Inflammatory macrophage (primary cell): ENCODE measurements at places on chromosomes 5 and 9.

GRCh38 chr5:122110987-122111386 is 18.4 kb upstream of the ZNF474 start:
- no peak for DNase-seq

- DNase-seq: peak; percentile 55
Measured at GRCh38 chr5:137734962-137735554, 831 bp downstream of the KLHL3 start.

DNA sequence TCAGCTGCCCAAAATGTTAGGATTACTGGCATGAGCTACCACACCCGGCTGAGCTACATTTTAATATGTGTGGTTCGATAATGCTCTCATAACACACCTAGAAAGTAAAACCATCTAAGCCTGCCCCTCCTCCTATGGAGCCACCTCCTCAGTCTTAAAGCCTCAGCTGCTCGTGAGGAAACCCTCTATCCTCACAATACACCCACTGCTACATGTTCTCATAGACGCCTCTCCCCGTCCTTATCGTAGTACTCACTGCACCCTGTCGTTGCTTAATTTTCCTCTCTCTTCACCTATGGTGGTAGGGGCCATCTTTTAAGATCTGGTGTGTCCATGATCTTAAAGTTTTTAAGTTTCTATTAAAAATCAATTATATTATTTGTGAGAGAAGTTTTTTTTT is 72.9 kb downstream of the RCL1 start:
- no peak for DNase-seq

DNA sequence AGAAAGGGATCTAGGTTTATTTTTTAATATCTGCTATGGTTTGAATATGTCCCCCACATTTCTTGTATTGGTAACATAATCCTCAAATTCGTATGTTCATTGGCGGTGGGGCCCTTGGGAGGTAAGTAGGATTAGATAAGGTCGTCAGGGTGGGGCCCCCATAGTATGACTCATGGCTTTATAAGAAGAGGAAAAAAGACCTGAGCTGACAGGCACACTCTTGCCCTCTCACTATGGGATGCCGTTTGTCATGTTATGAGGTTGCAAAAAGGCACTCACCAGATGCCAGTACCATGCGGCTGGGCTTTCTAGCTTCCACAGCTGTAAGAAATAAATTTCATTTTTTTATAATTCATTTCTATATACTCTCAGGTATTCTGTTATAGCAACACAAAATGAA is 67.3 kb upstream of the SGCD start:
- no peak for DNase-seq

- DNase-seq: no peak
Measured at GRCh38 chr5:314676-315487, 6.6 kb upstream of the AHRR start.

DNA sequence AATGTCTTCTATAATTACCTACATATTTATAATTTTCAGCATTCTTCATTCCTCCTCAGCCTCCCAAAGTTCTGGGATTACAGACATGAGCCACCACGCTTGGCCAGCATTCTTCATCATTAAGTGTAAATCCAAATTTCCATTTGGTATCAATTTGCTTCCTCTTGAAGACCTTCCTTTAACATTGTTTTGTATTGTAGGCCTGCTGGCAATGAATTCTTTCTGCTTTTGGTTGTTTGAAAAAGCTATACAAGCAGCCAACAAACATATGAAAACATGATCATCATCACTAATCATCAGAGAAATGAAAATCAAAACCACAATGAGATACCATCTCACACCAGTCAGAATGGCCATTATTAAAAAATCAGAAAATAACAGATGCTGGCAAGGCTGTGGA is 56.4 kb downstream of the GCNT4 start:
- DNase-seq: no peak

DNA sequence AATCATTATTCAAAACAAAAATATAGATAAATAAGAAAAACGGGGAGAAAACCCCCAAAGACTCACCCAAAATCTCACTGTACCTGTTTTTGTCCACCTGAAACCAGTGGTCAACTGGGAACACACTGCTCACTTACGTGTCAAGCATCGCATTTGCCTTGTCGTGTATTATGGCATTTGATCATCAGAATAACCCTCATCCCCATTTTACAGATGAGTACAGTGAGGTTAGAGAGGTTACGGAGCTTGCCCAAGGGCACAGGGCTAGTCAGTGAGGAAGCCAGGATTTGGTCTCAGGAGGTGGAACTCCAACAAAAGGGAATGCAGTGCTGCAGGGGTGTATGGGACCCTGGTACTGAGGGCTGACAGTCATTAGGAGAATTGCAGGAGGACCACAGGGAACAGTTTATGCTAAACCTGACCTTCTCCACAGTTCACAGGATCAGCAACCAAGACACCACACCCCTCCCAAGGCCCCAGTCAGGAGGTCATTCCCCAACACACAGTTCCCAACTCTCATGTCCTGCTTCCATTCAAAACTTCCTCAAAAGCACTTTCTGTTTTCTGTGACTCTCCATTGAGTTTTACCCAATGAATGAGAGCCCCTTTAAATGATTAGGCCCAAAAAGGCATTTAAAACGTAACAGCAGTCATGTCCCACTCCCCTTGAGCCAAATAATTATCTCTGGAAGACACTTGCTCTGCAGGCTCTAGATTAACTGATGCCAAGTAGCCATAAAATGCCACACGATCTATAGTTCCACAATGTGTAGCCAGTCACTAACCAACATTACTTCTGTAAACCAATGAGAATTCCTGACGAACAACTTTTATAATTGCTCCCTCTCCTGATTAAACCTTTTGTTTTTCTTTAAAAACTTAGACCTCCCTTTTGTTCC is 50.8 kb downstream of the CTSL start:
- DNase-seq: no peak

GRCh38 chr5:111996574-111996973 is 239.6 kb upstream of the NREP start:
- no peak for DNase-seq

DNA sequence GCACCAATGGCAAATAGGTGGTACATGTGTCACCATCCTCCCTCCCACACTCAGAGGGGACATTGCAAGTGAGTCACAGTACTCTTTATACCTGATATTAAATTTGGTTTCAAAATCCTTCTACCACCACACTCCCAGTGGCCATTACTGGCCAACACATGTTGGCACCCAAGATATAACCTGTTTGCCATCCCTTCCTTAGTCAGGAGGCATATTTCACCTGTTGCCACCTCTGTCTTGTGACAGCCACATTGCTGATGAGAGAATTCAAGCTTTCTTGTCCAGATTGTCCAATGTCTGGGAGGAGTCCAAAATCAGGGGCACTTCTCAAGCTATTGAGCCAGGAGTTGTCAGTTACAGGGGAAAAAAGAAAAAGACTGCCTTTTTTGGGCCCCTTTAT is 80.2 kb upstream of the WWC1 start:
- no peak for DNase-seq

GRCh38 chr5:71652803-71653543 is 65.8 kb downstream of the MCCC2 start:
- DNase-seq: no peak

DNA sequence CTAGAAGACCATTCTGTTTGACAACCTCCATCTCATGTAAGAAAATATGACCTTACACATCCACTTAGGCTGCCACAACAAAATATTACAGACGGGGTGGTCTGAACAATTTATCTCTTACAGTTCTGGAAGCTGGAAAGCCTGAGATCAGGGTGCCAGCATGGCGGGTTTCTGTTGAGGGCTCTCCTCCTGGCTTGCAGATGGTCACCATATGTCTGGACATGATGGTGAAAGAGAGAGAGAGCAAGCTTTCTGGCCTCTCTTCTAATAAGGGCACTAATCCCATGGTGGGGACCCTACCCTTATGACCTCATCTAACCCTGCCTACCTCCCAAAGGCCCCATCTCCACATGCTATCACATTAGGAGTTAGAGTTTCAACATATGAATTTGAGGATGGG is 66.0 kb downstream of the AMBP start:
- DNase-seq: no peak

- no peak for DNase-seq
Measured at GRCh38 chr9:89533411-89534095, 35.6 kb upstream of the SEMA4D start.

DNA sequence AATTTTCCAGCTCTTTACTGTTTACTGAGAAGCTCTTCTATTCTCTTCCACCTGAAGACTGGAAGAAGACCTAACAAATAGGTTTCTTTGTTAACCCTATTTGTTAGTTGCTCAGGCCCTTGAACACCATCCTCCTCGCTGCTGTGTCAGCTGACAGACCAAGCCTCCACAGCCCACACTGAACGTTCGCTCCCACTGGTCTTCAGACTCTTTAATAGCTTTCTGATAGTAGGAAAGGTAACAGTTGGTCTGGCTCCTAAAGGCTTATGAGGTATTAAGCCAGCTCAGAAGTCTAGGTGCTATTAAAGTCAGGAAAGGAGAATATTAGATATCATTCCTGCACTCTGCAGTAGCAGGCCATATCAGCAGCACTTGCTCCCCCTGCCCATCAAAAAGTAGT is 23.3 kb upstream of the F2R start:
- no peak for DNase-seq

- peak; percentile 90 for DNase-seq
Measured at GRCh38 chr5:176415952-176416924, at the start of gene CLTB. CLTB (minus strand) TSS chr5:176416539; CDS start chr5:176416363, 176 bp downstream.

DNA sequence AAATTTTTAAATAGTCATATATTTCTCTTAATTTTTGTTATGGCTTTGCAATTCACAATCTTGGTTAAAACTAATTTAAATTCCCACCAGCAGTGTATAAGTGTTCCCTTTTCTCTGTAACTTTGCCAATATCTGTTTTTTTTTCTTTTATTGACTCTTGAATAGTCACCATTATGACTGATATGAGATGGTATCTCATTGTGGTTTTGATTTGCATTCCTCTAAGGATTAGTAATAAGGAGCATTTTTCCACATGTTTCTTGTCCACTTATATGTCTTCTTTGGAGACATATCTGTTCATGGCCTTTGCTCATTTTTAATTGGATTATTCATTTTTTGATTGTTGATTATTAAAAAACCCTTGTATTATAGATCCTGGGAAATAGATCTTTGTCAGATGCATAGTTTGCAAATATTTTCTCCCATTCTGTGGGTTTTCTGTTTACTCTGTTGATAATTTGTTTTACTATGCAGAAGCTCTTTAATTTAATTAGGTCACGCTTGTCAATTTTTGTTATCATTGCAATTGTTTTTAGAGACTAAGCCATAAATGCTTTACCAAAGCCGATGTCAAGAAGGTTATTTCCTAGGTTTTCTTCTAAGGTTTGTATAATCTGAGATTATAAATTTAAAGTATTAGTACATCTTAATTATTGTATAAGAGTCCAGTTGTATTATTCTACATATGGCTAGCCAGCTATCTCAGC is 610.9 kb downstream of the CHSY3 start:
- no peak for DNase-seq

- DNase-seq: no peak
Measured at GRCh38 chr5:172342918-172343317, 59.4 kb upstream of the UBTD2 start.

- DNase-seq: no peak
Measured at GRCh38 chr9:78028926-78029325, 2.7 kb downstream of the GNAQ start.

GRCh38 chr9:105330201-105330600 is 85.8 kb downstream of the SLC44A1 start:
- DNase-seq: no peak

- DNase-seq: peak; percentile 39
Measured at GRCh38 chr5:163306421-163306820, 131.0 kb upstream of the CCNG1 start.

DNA sequence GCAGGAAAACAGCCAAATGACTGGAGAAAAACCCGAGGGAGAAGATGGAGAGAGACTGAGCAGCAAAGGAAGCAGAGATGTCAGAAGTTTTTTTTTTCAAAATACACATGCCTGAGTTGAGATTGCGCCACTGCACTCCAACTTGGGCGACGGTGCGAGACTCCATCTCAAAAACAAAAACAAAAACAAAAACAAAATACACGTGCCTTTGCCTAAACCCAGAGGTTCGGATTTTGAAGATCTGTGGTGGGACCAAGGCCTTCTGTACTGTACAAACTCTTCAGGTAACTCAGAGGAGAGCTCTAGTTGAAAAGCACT is 38.8 kb upstream of the FBXW11 start:
- DNase-seq: no peak

- no peak for DNase-seq
Measured at GRCh38 chr9:76354221-76354620, 40.0 kb downstream of the RFK start.

DNA sequence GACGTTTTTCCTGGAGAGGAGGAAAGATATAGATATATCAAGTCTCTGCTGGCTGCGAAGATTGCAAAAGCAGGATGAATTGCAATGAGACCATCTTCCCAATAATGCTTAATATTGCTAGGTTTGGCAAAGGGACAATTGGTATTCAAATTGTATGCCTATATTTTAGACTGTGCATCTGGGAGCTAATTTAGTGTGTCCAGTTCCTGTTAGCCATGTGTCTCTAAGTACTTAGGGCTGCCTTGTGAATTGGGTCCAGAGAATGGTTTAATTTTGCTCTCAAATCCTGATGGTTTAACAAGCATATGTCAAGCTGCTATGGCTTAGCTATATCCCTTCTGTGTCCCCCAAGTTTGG is 97.6 kb upstream of the ZNF366 start:
- DNase-seq: no peak

- no peak for DNase-seq
Measured at GRCh38 chr5:64214132-64214531, 48.5 kb downstream of the RNF180 start.

DNA sequence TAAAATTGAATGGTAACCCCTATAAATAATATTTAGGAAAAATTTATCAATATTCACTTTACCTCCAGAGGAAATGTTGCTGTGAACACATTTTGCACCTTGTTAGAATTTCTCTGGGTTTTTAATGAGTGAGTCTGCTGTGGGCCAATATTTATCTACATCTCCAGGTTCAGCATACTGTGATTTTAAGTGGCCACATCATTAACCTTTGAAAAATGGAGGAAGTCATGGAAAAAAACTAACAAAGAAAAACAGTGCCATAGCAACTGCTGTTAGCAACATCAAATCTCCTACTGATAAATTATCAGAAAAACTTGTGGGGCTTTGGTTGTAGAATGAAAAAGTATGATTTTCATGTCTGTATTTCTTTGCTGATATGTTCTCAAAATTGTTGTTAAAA is 55.0 kb downstream of the CD180 start:
- no peak for DNase-seq

DNA sequence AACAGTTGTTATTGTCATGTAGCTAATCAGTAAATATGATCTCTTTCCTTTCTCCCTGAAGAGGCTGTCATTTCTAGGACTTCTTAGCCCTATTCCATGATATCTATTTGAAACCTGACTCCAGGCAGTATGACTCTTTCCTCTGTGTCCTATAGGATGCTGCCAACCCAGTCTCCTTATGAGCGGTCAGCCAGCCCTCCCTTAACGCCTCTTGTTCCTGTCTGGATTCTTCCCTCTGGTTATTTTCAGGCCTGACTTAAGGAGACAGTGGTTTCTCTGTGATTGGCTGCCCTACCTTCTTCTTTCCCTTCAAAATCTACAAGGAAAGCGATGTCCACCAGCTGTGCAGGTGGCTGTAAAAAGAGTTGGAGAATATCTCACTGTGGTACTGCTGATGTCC is 19.4 kb upstream of the C5orf63 start:
- no peak for DNase-seq

GRCh38 chr5:167814828-167815227 is 476.6 kb upstream of the WWC1 start:
- no peak for DNase-seq

- no peak for DNase-seq
Measured at GRCh38 chr5:11931638-11932037, 27.4 kb upstream of the CTNND2 start.
